Effector CD8-positive, alpha-beta T cell (primary cell): ENCODE measurements at places on chromosomes 4 and X.

GRCh38 chrX:52576474-52576873 is 59.6 kb upstream of the XAGE1B start:
- DNase-seq: no peak

GRCh38 chr4:152646221-152646620 is 33.6 kb downstream of the TMEM154 start:
- no peak for DNase-seq

DNA sequence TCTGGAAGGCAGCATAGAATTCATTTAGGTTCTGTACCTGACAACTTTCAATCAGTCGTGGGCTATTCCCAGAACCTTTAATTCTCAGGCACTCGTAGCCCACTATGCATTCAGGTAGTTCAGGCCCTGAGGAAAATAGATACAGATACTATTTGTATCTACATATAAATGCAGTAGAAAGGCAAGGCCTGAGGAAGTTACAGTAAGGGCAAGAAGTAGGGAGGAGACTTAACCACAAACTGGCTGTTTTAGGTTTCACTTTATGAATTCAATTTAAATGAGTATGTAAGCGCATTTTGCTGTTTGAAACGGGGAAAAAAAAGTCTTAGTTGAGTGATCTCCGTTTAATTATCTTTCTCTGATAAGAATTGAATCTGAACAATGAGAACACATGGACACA is 529.4 kb upstream of the ATOH1 start:
- DNase-seq: no peak

DNA sequence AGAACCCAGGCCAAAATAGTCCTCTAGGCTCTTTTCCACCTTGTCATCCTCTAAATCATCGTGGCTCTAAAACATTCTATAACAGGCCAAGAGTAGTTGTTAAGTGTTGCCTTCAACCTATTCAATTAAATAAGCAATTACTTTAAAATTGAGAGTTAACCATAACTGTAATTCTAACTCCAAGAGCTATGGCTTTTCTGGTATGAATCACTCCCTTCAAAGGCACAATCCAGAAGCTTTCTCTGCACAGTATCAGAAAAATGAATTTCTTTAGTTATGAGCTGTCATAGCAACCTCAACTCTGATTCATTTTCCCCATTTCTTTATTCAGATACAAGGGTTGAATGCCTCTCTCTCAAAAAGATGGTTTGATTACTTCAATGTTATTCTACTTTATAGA is 21.7 kb downstream of the INPP4B start:
- no peak for DNase-seq

DNA sequence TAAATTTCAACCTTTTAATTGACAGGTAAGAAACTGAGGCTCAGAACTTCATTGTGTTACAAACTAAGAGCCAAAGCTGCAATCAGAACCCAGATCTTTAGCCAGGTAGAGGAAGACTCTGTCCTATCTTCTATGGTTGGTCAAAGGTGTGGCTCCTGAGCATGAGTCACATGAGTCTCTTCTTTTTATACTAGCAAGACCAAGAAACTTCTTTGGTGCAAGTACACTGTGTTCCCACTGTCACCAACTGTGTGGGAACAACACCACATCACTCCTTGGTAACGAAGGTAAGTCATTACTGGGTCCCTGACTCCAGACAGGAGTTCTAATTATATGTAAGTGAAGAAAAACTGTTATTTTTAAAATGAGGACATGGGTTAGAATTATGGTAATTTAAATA is 290.1 kb downstream of the INPP4B start:
- no peak for DNase-seq

GRCh38 chrX:13123857-13124345 is 79.5 kb upstream of the FAM9C start:
- DNase-seq: no peak

GRCh38 chr4:23412701-23413100 is 477.1 kb downstream of the PPARGC1A start:
- no peak for DNase-seq

DNA sequence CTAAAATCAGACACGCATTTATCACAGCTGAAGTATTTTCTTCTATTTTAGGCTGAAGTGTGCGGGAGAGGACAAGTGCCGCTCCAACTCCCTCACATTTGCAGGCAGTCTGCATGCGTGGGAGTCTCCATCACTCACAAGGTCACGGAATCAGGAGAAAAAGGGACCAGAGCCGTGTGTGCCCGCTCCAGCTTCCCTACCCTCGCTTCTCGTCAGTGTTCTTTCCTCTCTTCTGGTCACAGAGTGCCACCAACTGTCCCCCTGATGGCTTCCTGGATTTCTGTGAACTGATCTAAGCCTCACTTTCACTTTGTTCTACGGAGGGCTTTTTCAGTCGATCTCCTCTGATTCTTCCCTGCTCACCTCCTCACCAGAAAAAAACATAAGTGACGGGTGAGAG is 407.4 kb upstream of the AADAT start:
- DNase-seq: no peak

- no peak for DNase-seq
Measured at GRCh38 chrX:8971116-8971515, 62.8 kb downstream of the FAM9B start.

- DNase-seq: no peak
Measured at GRCh38 chrX:19660604-19661255, 145.4 kb upstream of the MAP3K15 start.

GRCh38 chr4:76309939-76310550 is 3.5 kb downstream of the STBD1 start:
- DNase-seq: no peak

GRCh38 chr4:21991562-21991961 is 43.0 kb upstream of the KCNIP4 start:
- no peak for DNase-seq

DNA sequence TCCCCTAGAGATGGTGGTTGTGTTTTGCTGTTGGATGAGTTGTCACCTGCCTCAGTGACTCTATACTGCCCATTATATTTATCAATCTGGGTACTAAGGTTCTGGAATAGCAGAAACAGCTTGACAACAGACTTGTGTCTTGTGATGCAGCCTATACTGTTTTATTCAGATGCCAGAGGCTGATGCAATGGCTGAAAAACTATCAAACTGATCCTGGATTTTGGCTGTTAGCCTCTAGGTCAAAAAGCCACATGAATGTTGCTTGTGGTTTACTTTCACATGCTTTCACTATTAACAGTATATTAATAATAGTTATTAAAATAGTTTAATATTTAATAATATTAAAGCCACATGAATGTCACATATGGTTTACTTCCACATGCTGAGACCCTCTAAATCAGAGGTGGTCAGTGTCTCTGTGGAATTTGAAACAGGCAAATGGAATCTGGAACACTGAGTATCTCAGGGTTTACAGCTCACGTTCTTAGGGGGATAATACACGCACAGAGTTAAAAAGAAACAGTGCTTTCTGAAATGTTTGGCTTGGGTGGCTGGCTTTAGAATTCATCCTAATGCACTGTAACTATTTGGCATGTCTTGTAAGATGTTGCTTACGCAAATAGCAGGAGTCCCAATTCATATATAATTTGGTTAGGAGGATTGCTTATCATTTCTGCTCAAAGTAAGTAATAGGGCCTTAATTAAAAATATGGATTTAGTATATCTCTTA is 82.5 kb upstream of the LCORL start:
- DNase-seq: no peak

DNA sequence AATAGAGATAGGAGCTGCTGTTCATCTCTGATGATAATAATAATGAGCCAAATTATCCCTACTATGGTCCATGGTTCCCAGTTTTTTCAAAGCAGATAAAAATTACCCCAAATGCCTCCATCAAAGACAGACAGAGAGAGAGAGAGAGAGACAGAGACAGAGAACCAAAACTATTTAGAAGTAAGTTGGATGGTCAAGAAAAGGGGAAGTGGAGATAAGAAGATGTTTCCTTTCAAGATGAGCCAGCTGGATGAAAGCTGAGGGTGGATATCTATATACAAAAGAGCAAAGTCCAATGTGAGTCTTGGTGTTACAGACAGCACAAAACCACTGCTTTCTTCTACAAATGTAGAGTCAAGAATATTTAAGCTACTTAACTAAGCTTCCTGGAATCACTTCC is 173.9 kb downstream of the GRIA3 start:
- DNase-seq: no peak

DNA sequence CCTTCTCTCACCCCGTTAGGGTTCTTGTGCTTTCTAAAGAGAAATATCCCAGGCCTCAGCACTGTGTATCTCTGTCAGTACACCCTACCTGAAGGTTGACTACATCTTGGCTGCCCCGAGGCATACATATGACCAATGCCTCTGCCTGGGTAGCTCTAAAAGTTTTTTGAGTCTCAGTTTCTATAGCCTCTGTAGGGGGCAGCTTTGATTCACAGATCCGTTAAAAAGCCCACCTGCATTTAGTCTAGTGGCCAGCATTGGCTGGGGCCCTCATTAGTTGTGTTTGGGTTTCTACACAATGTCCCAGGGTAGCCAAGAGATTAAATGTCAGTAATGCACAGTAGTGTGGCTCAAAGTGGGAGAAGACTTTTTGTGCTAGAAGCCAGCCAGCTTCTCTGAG is 151.1 kb downstream of the CFAP299 start:
- DNase-seq: no peak

DNA sequence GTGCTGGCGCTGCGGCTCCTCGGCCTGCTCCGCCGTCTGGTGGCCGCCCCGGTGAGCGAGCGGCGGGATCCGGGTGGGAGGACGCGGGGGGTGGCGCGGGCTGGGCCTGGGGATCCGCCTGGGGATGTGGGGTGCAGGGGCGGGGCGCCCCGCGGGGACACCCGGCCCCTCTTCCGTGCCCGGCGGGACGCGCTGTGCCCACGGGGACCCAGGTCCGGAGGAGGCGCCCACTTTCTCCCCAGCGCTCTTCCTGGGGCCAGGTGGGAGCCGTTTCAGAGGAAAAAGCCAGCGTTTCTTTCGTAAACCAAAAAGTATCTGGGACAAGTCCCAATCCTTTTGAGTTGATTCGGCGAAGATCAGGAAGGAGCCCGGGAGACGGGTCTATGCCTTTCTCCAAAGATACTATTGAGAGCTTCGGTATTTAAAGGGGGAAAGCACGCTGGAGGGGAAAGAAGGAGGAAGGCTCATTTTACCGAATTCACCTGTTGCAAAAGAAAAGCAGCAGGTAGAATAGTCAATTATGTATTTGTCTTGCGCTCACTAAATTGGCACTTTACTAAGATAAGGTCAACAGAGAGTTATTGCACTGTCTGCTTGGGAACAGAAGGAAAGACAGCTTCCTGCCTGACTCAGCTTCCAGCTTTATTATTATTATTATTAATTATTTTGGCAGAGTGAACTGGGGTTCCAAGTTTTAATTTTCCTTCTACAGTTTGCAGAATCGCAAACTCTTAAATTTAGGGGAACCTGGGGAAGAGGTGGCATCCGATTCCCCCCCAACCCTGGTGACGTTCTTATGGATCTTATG is 81.5 kb upstream of the CD99 start:
- no peak for DNase-seq

GRCh38 chr4:69531251-69531650 is 35.5 kb upstream of the UGT2B4 start:
- no peak for DNase-seq

DNA sequence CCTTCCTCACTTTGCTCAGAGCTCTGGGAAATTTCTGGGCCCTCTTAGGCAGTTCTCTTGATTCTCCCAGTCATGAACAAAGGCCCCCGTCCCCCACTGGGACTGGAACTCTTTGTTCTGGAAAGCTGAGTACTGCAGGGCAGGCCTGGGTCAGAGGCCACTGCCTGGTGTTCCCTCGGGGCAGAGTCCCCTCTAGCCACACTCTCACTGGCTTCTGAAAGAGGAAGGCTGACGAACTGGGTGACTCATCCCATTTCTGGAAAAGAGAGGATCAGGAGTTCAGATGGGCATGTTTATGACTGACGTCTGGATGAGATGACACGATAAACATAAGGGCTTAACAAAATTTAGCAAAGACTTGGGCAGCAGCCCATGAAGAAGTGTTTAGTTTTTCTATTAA is 47.7 kb downstream of the DDX3X start:
- no peak for DNase-seq

- no peak for DNase-seq
Measured at GRCh38 chr4:184376923-184377322, 97.4 kb downstream of the IRF2 start.

GRCh38 chr4:89055157-89056080 is 1.6 kb downstream of the FAM13A start:
- no peak for DNase-seq

- DNase-seq: no peak
Measured at GRCh38 chr4:76090241-76090691, 15.8 kb downstream of the ART3 start.

DNA sequence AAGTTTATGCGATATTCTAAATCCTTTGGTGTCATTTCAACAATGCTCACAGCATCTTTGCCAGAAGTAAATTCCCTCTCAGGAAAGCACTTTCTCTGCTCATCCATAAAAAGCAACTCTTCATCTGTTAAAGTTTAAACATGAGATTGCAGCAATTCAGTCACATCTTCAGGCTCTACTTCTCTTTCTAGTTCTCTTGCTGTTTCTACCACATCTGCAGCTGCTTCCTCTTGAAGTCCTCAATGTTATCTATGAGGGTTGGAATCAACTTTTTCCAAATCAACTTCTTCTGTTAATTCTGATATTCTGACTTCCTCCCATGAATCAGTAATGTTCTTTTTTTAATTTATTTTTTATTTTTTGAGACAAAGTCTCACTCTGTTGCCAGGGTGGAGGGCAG is 100.9 kb downstream of the LCORL start:
- no peak for DNase-seq

GRCh38 chr4:112199041-112199440 is 32.5 kb upstream of the AP1AR start:
- no peak for DNase-seq

DNA sequence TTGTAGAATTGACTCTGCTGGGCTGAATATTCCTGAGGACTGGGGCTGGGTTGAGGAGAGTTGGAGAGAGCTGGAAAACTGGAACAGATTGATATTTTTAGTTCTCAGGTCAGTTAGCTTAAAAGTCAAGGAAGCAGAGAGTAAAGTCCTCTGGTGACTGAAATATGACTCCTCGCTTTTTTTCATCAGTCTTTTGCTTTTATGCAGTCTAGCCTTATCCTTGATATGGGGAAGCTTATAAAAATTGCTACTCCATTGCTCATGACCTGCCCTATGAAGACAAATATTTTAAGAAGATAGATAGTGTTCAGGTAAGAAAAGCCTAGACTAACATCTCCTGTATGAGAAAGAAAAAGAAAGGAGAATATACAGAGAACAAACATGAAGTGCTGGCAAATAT is 152.7 kb downstream of the C4orf33 start:
- DNase-seq: no peak

- no peak for DNase-seq
Measured at GRCh38 chrX:24799078-24799477, 105.4 kb downstream of the POLA1 start.

GRCh38 chr4:36553029-36553428 is 271.6 kb downstream of the DTHD1 start:
- DNase-seq: no peak

DNA sequence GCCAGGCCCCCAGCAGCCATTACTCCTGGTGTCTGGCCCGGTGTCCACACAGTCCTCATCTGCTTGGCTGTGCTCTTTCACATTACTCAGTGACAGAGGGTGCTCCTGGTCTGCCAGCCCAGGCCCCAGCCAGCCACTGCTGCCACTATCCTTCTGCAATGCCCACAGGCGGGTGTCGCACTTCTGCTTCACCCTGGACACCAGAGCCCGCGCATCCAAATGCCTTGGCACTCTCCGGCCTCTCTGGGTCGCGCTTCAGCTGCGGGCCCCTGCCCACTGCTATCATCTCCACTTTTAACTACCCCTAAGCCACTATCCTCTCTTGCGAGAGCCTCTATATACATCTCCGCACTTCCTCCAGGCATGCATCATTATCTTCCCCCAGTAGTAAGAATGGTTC is 76.4 kb upstream of the UCP1 start:
- DNase-seq: no peak

- no peak for DNase-seq
Measured at GRCh38 chr4:182346675-182347375, 103.6 kb downstream of the TENM3 start.
